Fibroblast of mammary gland (primary cell): ENCODE measurements at places on chromosomes 6 and 20.

DNA sequence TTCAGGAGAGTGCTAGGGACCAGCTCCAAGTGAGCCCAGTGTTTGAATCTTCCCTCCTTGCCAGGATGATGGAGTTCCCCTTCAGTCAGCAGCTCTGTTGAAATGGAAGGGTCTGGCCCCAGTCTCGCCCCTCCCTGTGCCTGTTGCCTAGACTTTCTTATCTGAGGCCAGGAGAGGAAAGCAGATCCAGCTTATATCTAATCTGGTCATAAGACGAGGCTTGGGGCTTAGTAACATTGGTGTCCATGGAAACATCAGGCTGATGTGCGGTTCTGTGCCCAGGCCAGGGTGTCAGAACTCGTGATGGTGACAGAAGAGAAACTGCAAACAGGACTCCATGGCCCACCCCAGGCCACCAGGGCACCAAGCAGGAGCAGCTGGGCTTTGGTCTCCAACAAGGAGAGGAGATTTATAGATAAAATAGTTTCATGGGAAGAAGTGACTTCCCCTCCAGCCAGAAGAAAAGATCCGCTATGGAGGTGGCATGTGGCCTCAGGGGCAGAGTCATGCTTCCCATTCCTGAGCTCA lies 9.8 kb downstream of the MAS1L start:
- no peak for DNase-seq

GRCh38 chr6:85044361-85044760 lies 280.0 kb upstream of the TBX18 start:
- DNase-seq = peak; percentile 49

DNA sequence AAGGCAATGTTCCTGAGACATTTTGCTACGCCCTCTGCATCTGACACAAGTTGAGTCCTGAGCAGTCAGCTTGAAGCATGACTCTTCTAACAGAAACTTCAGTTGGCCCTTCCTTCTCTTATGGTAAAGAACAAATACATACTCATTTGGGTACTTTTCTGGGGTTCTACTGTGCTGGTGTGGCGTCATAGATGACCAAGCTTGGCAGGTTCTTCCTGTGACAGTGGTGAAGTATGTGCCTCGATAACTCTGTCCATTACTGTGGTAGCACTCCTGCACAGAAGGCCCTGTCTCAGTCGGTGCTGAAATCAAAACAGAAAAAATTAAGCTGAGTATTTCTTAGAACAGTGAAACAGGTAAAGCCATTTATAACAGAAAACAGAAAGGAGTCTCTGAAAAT lies 152.5 kb downstream of the SLC22A3 start:
- DNase-seq = no peak

GRCh38 chr6:70839286-70840266 lies 117.3 kb downstream of the B3GAT2 start:
- DNase-seq = no peak

DNA sequence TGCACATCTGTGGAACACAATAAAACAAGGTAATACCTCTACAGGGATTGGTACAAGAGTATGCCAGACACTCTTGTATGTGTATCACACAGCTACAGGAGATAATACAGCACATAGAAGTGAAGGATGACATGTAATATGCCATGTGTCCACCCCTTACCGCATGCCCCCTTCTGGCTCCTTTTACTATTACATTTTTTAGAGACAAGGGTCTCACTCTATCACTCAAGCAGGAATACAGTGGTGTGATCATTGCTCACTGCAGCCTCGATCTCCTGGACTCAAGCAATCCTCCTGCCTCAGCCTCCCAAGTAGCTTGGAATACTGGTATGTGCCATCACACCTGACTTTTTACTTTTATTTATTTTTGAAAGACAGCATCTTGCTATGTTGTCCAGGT lies 4.2 kb upstream of the NCR3 start:
- peak; percentile 38 for DNase-seq
